ENCODE measurements at places on chromosomes 6 and 20. TPM values are rescaled to one million over a fixed set of nuclear protein-coding genes. Genes with fewer than 3 reads are reported as not detected.

ID1 gene
- total RNA-seq, result 251 TPM

MRPS18B gene
- 73.2 TPM for total RNA-seq

LTA gene
- not detected for total RNA-seq

CST7 gene
- total RNA-seq, result not detected

SPATS1 gene
- total RNA-seq, result not detected

MUC22 gene
- not detected for total RNA-seq

PRL gene
- not detected for total RNA-seq
